ENCODE measurements at places on chromosomes 3 and 15.

DNA sequence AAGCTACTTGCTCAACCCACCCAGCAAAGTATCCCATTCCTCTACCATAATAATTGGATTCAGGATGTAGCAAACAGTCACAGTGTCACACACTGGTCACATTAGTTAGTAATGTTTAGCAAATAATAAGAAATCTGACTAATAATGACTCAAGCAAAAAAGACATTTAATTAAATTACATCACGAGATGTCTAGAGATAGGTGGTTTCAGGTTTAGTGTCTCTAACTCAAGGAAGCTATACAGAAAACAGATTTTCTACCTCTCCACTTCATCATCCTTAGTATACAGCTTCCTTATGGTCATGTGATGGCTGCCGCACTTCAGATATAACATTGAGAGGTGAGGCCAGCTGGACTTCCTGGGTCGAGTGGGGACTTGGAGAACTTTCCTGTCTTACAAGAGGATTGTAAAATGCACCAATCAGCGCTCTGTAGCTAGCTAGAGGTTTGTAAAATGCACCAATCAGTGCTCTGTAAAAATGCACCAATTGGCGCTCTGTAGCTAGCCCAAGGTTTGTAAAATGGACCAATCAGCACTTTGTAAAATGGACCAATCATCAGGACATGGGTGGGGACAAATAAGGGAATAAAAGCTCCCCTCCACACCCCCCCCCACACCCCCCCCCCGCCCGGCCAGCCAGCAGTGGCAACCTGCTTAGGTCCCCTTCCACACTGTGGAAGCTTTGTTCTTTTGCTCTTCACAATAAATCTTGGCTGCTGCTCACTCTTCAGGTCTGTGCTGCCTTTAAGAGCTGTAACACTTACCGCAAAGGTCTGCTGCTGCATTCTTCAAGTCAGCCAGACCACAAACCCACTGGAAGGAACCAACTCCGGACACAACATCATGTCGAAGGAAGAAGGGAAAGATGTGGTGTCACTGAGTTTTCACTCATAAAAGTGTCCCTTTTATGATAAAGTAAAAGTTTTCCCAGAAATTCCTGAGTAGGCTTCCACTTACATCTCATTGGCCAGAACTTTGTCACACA, 24.9 kb upstream of the ARPIN start:
- no peak for DNase-seq

DNA sequence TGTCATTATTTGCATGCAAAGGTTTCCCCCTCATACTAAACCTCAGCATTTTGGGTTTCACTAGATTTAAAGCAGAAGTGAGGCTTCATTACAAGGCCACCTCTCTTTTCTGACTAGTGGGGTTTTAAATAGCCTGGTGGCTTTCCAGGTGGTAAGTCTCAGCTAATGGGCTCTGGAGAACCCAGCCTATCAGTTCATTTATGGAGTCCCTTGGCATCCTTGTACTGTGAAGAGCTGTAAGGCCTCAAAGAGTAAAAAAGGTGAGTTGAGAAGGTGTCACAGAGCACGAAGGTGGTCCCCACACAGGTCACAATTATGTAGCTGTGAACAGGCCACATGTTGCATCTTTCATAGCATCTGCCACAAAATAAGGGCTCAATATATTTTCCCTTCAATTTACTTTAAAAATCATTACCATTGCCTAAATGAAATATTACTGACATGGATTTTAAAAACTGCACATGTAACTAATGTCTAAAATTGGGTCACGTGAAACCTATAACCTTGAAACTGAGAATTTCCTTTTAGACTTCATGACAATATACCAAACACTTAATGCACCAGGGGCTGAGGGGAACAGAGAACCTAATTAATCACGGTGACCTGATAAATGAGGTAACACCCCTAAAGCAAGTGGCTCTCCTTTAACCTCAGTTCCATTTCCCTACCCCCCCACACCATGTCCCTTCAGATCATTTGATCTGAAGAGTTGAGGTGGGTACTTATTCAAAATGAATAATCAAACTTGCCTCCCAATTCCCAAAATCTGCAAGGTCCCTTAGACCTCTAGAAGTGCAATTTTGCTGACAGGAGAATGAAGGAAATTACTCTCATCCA, 1.3 kb downstream of the NGLY1 start:
- no peak for DNase-seq

- no peak for DNase-seq
Observed at GRCh38 chr3:2158828-2159227, 60.2 kb downstream of the CNTN4 start.

DNA sequence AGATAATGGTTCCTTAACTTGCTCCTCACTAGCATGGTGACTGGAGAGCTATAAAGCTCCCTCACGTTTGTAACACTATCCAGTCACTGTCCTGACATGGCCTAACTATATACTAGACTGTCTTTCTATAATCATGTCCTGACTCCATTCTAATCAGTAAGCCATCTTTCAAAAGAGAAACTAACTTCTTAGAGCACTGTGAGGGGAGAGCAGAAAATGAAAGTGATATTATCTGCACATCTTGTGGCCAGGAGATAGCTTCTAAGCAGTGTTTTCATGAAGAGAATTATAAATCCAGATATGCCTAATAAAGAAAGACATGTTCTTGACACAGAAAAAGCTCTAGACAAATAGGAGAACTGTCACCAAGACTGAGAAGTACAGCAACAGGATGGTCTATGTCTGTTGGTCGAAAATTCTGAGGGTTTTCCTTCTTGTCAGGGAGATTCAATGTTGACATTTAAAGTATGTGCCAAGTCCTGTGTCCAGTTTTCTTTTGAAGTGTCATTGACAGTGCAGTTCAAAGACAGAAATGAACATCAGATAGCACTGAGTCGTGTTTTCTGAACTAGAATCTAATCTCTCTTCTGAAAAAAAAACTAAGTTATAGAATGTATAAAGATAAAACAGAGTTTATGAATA, 230.6 kb upstream of the PEX5L start:
- DNase-seq: no peak

- no peak for DNase-seq
Observed at GRCh38 chr3:62995119-62995518, 119.9 kb upstream of the CADPS start.

GRCh38 chr15:26877831-26878230, 11.0 kb downstream of the GABRA5 start:
- DNase-seq: no peak

GRCh38 chr15:64850778-64851502, 9.2 kb downstream of the PLEKHO2 start:
- DNase-seq: no peak

GRCh38 chr3:10006762-10007090, 19.5 kb upstream of the FANCD2 start:
- no peak for DNase-seq

DNA sequence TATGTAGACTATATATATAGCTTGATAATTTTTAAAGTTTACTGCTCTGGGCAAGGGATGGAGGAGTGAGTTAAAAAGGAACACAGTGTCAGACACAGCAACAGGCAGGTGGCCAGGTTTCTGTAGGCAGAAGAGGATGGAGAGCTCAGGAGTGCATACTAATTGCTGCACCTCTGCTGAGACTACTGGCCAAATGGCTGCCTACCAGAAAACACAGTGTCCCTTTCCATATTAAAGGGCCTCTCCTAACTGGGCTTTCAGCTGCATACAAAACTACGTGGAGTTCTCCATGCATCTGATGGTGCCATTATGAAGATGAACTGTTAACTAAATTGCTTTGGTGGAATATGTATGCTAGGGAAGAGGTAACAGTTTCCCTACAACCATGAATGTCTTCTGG, 1.8 kb downstream of the ATP13A4 start:
- no peak for DNase-seq

- peak; percentile 20 for DNase-seq
Observed at GRCh38 chr3:46665763-46666452, 27.6 kb downstream of the ALS2CL start.

GRCh38 chr15:60652245-60652644, 173.3 kb upstream of the ICE2 start:
- no peak for DNase-seq

DNA sequence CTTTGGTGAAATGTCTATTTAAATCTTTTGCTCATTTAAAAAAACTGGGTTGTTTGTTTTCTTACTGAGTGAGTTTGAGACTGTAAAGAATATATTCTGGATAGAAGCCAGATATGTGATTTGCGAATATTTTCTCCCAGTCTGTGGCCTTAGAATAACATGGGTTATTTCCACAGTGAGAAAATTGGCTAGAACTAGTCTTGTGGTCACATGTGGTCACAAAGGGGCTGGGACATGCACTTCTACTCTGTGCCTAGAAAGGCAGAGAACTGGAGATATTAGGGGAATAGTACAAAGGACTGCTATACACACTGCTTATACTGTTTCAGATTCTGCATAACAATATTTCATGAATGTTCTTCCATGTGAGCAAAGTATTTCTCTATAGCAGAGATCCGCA, 79.9 kb upstream of the RGMA start:
- DNase-seq: no peak

DNA sequence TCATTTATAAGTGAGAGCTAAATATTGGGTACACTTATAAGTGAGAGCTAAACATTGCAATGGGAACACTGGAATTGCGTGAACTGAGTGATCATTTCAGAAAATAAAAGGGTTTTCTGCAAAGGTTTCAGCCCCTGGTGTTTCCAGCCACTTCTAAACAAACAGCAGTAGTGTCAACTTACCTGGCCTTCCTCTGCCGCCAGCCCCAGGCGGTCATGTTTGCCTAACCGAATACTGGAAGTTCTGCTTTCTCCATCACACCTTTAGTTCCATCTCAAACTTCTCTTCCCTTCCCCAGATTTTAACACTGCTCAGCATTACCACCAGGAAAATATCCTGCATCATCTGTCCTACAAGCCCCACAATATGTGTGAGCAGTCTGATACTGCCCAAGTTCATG, 58.6 kb downstream of the MRPL3 start:
- DNase-seq: no peak

DNA sequence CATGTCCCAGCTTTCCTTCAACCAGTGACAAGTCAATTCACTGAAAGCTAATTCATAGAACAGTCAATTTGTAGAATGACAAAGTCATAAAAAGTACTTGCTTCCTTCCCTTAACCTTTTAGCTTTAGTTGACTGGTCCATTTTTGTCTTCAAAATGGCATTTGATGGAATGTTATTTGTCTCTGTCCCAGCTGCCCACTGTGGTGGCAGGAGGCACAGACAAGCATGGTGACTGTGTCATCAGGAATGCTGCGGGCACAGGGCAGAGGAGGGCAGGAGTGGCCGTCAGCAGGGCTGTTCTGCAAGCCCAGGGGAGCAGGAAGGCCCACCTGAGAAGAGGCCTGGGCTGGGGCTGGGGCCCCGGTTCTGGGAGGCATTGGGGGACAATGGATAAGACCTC, 10.0 kb downstream of the IQSEC1 start:
- no peak for DNase-seq

DNA sequence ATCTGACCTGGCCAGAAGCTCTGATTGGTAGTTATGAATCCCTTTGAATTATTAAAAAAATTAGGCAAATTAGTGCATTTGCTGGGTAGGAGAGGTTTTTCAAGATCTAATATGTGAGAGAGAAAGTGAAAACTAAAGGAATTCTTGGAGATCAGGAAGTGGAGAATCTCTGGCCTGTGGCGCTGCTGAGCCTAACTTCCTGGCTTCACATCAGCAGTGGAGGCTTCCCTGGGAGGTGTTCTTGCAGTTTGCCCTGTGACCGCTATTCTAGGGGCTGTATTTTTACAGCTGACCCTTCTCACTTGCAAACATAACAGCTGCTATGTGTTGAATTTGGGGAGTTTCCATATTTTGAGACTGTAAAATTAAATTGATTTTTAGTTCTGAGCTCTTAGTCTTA, 166.4 kb downstream of the ATG7 start:
- no peak for DNase-seq

GRCh38 chr3:24682141-24682547, 187.5 kb upstream of the THRB start:
- no peak for DNase-seq
